Stimulated activated CD8-positive, alpha-beta memory T cell treated with anti-CD3 and anti-CD28 coated beads, Interleukin-7, amount 100 ng/mL, for 1 hour (primary cell): ENCODE measurements at places on chromosomes 7 and 10.

DNA sequence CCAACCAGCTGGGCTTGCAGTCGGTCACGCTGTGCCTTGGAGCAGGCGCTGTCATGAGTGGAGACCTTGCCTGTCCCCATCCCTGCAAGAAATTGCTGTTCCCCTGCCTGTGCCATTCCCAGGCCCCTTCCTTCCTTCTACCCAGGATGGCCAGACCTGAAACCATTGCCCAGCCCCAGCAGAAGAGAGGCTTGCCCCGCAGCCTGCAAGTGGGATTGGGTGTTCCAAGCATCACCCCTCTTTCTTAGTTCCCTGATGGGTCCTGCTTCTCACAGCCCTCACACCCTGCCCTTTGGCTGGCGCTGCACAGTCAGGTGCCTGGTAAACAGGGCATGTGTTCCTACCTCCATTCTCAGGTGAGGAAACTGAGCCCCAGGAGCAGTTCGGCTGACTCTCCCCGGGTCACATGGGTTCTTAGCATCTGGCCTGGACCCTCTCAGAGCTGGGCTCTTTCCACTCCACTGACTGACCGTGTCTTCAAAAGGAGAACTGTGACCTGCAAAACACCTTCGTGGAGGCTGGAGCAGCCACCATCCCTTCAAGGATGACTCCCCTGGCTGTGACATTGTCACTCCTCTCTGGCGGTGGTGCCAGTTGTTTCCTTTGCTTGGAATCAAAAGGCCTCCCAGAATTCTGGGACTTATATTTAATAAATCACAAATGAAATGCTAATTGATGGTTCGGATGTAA lies 41.9 kb upstream of the PDCD4 start:
- DNase-seq = no peak

DNA sequence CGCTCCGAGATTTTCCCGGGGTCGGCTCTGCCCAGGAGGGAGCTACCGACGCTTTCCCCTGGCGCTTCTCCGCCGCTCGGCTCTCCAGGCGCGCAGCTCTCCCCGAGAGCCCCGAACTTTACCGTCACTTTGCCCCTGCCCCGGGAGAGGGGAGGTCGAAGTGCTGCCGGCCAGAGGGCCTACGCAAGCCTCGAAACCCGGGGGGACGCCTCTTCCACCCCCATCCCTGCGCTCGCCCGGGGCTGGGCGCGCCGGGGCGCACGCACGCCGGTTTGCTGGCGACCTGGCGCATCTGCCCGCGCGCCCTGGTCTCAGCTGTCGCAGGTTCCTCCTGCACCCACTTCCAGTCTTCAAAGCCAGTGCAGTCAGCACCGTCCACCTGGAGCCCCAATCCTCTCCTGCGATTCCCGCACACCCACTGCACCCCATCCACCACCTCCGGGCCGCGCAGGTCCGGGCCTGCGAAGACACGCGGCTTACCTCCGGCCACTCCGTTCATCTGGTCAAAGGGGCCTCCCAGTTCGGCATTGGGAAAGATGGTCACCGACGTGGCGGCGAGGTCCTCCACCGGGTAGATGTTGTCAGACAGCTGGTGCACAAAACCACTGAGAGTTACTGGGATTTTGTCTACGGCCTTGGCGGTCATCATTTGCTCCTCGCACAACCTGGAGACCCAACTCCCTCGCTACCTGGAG lies 638 bp downstream of the EGR2 start:
- no peak for DNase-seq

DNA sequence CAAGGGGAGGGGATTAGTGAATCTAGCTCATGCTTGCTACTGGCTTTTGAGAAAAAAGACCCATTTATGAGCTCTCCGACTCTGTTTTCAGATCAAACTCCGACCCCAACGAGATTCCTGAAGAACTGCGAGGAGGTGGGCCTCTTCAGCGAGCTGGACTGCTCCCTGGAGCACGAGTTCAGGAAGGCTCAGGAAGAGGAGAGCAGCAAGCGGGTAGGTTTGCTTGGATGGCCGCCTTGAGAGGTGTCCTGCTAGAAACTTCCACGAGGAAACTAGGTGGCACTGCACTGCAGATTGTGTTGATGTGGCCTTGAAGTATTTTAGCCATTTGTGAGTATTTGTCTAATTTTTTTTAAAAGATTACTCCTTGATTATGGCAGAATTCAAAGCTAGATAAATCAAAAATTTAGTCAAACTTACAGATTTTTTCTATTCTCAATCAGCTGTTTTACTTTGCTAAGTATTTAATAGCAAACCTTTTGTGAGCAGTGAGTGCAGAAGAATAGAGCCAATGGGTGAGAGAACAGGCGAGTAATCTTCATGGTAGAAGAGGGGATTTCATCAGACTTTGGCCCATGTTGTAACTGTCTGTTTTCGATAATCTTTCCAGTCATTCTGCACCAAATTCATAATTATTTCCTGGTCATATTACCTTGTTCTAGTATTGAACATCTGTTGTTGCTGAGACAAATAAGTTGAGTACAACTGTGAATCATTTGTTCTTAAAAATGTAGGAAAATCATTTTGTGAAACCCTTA lies 95.4 kb downstream of the CREB5 start:
- no peak for DNase-seq

DNA sequence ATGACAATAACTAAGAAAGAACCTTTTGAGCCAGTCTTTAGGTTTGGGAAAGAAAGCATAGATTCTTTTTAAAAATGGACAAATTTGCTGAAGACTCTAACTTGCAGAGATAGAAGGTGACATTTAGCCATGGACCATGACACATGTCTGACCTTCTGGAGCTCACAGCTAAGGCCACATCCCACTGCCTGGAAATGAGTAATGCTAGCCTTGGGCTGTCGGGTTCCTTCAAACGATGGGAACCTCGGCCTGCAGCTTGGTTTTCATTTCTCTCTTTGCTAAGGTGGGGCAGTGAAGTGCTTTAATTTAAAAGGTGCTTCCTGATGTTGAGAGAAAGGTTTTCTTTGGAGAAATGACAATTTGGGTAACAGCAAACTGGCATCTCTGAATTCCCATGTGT lies 223.2 kb downstream of the FANK1 start:
- no peak for DNase-seq

- no peak for DNase-seq
Observed at GRCh38 chr10:2038036-2038435, 300.7 kb upstream of the ADARB2 start.

DNA sequence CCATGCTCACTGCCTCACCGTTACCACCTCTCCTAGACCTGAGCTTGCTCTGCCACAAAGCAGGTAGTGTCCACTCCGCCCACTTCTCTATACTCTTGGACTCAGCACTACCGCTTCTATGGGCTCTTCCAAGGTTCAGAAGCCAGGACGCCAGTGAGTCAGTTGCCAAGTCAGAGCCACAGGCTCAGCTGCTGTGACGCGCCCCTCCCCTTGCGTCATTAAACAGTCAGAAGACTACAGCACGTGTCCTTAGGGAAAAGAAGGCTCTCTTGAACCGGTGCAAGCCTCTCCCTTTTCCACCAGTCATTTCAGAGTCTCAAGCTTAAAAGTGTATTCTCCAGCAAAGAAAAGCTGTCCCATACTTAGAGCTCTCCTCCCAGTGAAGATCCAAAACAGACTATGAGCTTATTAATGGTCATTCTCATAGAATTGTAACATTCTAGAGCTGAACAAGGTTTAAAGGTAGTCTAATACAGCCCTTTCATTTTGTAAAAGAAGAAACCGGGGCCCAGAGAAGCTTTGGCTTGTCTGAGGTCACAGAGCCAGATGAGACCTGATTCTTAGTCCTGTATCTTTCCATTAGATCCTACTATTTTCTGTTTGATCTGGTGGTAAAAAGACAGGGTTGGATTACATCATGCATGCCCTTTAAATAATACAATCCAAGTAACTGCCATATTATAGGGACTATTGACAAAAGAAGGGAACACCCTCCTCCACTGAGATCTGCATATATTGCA lies 40.9 kb upstream of the MET start:
- no peak for DNase-seq

- no peak for DNase-seq
Observed at GRCh38 chr10:126598009-126598408, 72.5 kb downstream of the C10orf90 start.

- DNase-seq = no peak
Observed at GRCh38 chr10:101536800-101537199, 51.3 kb downstream of the POLL start.

DNA sequence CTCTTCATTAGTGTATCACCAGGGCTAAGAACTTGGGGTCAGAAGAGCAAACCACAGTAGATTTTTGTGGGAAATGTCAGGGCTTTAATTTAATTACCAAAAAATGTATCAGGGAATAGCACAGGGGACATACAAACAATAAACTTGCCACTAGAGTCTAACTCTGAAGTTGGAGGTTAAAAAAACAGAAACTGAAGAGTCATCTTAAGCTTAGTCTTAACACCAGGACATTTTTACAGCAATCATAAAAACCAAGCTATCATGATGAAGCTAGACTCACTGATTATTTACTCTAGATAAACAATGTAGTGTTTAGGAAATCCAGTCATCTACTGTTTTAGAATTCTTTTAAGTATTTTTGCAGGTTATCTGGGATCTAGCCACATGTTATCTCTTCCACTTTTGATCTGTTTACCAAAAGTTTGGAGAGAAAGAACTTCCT lies 48.4 kb upstream of the GLI3 start:
- DNase-seq = no peak

DNA sequence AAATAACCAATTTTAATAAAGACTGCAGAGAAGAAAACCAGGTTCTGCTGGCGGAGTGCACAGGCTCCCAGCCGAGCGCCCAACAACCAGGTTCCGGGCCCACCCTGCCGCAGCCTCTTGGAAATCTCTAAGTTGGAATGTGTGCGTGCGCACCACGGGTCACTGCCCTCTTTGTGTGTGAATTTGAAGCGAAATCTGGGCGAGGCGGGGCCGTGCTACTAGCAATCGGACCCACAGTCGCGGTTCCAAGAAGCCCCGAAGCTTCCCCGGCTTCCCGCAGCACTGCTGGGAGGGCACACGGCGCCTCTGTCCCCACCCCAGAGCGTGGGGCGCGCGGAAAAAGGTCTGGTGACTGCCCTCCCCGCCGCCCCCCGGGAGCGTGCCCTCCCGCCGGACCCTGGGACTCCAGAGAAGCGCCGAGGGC lies 666 bp upstream of the MAP3K8 start:
- no peak for DNase-seq

DNA sequence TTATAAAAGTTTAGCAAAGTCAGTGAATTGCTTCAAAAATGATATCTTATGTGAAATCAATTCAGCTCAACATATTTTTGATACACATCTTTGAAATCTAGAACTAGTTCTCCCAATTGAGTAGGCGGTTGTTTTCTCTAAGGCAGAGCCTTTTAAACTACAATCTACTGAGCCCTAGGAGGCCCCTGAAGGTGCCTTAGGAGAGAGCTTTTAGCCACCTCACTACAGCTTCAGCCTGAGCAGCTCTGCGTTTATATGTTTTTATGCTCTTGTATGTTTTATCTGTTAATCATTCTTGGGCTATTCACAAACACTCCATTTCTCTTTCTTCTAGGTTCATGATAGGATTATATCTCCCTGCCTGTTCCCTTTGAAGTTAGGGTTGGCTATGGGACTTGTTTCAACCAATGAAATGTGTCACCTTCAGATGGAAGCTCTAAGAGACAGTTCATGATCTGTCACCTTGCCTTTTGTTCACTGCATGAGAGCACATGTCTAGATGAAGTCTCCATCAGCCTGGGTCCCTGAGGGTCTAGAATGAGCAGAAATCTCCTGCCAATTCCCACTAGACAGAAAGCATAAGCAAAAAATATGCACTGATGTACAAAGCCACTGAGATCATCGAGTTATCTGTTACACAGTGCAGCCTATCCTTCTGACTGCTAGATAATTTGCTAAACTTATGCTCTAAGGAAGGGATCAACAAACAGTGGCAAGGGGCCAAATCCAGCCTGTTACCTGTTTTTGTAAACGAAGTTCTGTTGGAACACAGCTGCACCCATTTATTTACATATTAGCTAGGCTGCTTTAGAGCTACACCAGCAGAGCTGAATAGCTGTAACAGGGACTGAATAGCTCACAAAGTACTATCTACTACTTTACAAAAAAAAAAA lies 128.5 kb upstream of the CDK1 start:
- no peak for DNase-seq

DNA sequence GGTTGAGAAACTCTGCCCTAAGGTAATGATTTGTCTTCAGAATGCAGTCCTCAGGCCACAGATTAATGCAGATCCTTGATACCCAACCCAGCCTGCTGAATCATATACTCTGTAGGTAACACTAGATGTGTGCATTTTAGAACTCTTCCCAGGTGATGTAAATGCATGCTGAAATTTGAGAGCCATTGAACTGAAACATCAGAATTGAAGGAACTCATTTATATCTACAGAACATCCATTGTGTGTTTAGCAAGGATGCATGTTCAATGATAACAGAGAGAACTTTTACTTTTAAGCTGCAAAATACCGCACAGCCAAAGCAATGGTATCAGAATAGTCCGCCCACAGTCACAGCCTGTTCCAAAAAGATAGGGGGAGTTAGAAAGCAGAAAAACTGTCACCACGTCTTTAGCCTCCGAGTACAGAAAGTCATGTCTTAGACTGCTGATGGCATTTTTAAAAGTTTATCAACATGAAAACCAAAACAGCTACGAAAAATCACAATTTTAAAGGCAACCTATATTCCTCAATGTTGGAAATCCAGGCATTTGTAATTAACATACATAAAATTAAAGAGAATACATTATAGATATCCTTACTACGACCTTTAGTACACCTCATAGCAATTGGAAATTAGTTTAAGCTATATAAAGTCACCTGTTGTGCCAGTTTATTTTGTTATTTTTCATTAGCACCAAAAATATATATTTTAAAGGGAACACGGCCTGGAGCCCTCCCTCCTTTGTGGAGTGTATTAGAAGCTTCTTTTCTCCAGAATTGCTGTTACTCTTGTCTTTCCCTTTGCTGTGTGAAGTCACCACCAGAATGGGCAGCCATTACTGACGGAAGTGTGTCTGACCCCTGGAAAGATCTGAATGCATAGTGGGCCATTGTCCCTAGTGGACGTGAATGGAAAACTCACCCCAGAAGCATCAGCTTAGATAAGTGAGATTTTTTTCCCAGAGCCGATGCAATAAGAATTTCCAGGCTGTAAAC lies 65.8 kb upstream of the PRKAR2B start:
- DNase-seq = no peak

- no peak for DNase-seq
Observed at GRCh38 chr7:88546808-88547207, 212.7 kb upstream of the ZNF804B start.

DNA sequence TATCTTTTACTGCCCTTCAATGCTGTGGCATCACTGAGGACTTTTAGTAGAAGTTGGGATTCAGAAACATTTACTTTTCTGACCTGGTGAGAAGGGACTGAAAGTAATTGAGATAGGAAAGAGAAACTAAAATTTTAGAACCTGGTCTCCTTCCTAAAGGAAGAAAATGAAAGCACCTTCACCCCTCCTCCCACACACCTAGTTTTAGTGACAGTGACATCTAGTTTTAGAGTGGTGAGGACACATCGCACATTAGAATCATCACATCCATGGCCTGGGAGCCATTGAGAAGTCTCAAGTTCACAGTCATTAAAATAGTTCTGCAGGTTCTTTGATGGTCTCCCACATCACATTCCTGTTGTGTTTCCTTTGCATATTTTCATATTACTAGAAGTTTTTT lies 16.1 kb downstream of the TAS2R41 start:
- DNase-seq = no peak

- DNase-seq = no peak
Observed at GRCh38 chr10:60461688-60462087, 72.0 kb upstream of the ANK3 start.

DNA sequence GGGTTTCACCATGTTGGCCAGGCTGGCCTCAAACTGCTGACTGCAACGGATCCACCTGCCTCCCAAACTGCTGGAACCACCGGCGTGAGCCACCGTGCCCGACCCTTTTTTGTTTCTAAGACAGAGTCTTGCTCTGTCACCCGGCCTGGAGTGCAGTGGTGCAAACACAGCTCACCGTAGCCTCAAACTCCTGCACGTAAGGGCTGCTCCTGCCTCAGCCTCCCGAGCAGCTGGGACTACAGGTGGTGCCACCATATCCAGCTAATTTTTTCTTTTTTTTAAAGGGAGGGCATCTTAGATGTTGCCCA lies 36.4 kb downstream of the ADAP1 start:
- no peak for DNase-seq
